Activated CD8-positive, alpha-beta T cell treated with anti-CD3 and anti-CD28 coated beads for 36 hours (primary cell): ENCODE measurements at places on chromosomes 7 and 10.

DNA sequence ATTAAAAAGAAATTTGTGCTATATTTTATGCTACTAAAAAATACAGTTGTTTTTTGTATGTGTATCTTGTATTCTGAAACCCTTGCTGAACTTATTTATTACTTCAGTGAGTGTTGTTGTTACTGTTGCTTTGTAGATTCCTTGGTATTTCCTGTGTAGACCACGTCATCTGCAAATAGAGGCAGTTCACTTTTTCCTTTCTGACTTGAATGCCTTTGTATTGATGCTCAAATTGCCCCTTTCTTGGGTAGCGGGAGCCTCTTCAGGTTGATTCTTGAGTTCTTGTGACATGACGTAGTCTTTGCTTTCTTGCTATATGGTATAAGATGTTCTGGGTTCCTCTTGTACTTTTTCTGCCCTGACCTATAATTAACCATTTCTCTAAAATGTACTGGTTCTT is 504.1 kb downstream of the SDK1 start:
- no peak for DNase-seq

DNA sequence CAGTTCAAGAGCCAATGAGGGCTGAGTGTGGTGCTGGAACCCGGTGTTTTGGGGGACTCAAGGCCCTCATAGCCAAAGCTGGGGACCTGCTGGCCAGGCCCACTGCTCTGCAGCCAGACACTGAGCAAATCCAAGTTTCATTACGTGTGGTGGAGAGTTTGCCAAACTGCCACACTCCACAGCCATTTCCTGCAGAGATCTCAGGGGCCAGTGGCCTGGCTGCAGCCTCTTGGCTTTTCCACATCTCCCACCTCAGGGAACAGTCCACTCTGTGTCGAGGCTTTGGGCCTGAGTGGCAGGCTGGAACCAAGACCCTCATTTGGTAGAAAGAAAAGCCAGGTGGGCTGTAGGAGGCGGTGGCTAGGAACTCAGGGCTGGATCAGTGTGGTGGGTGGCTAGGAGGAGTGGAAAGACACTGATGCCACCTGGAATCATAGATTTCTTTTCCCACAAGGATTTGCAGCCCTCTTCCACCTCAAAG is 3.2 kb downstream of the HOXA11 start:
- no peak for DNase-seq

DNA sequence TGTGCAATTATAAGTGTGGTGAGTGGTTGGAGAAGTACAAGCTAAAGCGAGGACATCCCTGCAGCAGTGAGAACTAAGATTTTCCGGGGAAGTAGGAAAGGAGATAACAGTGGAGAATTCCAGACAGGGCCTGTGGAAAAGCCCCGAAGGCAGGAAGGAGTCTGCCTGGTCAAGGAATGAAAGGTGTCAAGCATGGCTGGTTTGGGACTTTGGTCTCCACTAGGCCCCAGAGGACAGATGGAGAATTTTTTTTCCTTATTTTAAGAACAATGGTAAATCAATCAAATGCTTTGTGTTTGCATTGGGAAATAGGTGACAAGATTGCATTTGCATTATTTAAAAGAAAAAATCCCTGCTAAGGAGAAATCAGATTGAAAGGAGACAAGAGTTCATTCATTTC is 3.2 kb upstream of the CEP55 start:
- no peak for DNase-seq

GRCh38 chr7:157009170-157009777 is 1.2 kb downstream of the MNX1 start:
- no peak for DNase-seq

GRCh38 chr10:103678178-103678526 is 177.2 kb downstream of the SH3PXD2A start:
- DNase-seq, result peak; percentile 93

- no peak for DNase-seq
Measured at GRCh38 chr10:97540669-97541500, 31.7 kb upstream of the ANKRD2 start.

DNA sequence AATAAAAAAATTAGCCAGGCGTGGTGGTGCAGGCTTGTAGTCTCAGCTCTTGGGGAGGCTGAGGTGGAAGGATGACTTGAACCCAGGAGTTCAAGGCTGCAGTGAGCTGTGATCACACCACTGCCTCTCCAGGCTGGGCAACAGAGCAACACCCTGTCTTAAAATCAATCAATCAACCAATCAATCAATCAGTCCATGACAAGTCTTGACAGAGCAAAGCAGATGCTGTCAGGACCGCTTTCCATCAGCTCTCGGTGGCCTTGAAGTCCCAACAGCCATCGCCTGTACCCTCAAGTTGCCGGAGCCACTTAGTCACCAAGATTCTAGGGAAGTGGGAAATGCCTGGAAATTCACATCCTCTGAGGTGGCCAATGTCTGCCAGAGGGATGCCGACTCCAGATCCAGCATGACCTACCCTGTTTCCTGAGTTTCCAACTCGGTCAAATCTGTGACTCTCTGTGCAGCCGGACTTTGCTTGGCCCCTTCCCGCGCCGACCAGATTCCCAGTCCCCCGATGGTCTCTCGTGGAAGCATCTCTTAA is 871 bp upstream of the CCL24 start:
- no peak for DNase-seq

GRCh38 chr10:6383096-6383812 is 180.5 kb downstream of the PFKFB3 start:
- DNase-seq, result no peak

GRCh38 chr10:5041471-5042023 is 37.9 kb upstream of the AKR1C2 start:
- no peak for DNase-seq

GRCh38 chr10:78931321-78932053 is 137.3 kb upstream of the ZMIZ1 start:
- DNase-seq, result no peak

- DNase-seq, result no peak
Measured at GRCh38 chr7:108406222-108406890, 49.9 kb downstream of the NRCAM start.

- no peak for DNase-seq
Measured at GRCh38 chr10:93871671-93872204, 22.0 kb upstream of the SLC35G1 start.

DNA sequence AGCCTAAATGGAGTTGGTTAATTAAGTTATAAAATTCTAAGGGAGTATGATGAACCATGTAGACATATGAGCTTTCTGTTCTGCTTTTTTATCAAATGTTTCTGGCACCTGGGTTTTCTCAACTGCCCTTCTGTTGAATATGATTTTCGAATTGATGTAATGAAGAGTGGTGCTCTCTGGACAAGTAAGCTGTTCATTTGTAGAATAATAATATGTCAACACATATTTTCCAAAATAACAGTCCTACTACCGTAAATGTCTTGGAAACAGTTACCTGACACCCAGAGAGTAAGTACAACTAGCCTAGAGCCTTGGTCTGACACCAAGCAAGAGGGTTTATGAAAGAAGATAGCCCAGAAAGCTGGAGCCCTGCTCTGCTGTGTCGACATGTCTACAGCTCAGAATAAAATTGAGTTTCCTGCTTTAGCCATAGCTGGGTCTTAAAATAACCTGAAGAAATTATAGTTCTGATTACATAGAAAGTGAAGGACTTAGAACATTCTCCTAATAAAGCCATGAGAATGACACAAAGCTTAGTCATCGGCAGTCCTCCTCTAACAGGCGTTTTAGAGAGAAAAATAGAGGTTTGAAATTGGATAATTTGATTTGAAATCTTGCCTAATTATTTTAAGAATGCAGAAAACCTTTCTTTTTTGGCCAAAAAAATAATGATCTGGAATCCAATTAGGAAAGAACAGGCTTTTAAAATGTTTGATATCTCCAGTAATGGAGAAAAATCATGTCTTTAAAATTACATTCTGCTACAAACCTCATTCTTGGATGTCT is 25.1 kb downstream of the HDAC9 start:
- no peak for DNase-seq

DNA sequence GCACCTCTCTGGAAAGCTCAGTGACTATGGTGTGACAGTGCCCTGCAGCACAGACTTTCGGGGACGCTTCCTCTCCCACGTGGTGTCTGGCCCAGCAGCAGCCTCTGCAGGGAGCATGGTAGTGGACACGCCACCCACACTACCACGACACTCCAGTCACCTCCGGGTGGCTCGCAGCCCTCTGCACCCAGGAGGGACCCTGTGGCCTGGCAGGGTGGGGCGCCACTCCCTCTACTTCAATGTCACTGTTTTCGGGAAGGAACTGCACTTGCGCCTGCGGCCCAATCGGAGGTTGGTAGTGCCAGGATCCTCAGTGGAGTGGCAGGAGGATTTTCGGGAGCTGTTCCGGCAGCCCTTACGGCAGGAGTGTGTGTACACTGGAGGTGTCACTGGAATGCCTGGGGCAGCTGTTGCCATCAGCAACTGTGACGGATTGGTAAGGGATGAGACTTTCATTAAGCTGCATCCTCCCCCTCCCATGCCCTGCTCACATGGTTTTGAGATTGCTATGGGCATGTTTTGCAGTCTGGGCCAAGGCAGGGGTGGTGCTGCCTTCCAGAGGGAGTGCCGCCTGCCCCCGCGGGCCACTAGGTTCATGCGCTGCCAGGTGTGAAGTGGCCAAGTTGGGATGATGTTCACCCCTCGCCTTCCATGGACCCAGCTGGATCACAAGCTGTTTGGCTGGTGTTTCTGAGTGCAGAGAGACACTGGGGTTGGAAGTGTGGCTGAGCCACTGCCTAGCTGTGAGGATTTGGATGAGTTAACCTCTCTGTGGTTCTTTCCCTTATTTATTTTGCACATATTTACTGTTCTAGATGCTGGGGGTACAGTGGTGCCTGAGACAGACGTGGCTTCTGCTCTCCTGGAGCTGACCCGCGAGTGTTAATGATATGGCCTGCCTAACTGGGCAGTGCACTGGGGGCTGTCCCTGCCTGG is 2.5 kb downstream of the ADAMTS14 start:
- DNase-seq, result no peak

GRCh38 chr7:101804967-101805366 is 12.5 kb upstream of the CUX1 start:
- DNase-seq, result peak; percentile 36

- no peak for DNase-seq
Measured at GRCh38 chr10:97157578-97158095, 28.1 kb downstream of the SLIT1 start.

GRCh38 chr10:114405011-114405350 is 679 bp upstream of the AFAP1L2 start:
- no peak for DNase-seq

DNA sequence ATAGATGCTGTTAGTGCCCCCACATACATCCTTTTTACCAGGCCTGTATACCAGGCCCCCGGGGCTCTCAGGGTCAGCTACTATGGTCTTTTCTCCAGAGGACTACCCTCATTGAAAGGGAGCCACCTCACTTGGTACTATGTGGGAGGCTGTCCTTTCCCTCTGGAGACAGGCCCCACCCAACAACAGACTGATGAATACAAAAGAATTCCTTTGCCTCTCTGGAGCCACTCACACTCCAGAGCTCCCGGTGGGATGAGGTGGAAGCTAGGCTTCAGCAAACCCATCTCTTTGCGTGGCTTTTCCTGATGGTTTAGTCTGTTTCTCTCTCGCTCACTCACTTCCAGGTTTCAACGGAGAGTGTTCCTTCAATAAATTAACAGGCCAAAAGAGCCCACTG is 30.3 kb downstream of the ANKMY2 start:
- no peak for DNase-seq

DNA sequence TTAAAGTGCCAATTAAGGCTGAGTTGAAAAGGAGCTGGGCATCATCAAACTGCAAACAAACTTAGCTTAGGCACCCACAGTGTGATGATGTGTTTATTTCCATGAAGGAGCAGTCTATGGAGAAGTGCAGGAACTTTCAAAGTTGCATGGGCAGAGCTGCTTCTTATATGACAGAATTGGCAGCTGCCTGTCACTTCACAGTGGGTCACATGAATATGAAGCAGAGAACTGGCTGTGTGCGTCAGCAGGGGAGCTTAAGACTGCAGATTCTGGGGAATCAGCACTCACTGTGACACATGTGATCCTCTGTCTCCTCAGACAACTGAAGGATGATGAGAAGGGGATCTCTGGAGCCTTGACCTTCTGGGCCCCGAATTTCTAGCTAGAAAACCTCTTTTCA is 36.6 kb downstream of the RBM28 start:
- no peak for DNase-seq

DNA sequence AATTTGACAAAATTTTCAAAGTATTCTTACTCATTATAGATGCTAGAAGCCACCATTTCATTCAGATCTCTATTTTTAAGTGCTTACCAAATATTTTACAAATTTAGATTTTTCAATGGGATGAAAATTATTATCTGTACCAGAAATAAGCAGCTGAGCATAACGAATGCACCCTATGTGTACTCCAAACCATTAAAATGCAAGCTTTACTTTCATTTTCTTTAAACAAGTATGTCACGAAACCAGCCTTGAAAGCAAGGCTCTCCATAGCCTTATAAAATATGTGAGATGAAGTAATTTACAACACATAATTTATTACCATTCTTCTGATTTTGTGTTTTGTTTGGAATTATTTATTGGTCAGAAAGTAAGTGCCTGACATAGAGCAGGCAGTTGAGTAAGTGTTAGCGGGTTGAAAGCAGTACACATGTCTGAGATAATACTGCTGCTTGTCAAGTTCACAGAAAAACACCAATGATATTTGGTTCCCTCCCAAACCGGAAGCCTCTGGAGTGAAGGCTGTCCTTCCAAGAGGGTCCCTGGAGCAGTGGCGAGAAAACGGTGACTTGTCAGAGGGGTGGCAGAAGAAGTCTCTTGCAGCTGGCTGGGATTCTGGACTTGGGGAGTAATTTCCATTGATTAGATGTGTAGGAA is 322.7 kb upstream of the PFKP start:
- DNase-seq, result no peak

DNA sequence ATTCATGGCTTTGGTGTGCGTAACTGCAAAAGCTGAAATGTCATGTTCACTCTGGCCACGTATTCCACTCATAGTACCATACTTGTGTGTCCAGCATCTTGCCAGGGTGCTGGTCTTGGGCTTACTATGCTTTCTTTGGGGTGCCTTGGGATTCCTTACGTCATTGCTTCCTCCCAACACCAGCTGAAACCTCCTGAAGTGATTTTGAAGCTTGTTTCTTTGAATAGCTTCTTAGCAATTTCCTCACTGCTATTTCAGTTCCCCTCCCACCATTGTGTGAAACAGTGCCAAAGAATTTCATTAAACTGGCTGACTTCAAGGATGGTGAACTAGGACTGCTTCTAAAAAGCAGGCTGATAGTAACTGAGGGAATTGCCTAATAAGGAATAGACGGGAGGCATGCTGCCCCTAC is 36.9 kb downstream of the ENTPD1 start:
- DNase-seq, result no peak

GRCh38 chr7:157979636-157980340 is 607.8 kb downstream of the PTPRN2 start:
- no peak for DNase-seq

DNA sequence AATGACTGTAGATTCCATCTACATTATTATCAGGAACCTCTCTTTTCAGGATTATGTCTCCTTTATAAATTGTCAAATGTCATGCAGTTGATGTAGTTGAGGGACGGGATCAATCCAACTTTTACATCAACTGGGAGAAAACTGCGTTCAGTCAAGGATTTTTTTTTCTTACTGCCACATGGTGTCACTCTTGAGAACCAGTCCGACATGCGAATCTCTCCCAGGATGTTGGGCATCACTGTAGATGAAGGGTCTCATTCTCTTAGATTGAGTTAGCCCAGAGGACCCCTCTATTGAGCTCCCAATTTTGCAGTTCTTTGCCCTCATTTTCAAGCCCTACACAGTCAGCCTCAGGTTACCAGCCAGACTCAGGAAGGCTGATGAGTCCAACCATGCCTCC is 120.3 kb upstream of the PTPRZ1 start:
- DNase-seq, result no peak

- DNase-seq, result no peak
Measured at GRCh38 chr7:123876557-123877256, 31.7 kb downstream of the HYAL4 start.
